ENCODE measurements at places on chromosomes 6 and 20. TPM values are rescaled to one million over a fixed set of nuclear protein-coding genes. Genes with fewer than 3 reads are reported as not detected.

Gene SLC24A3
- total RNA-seq, result 1.0 TPM

Gene GRIK2
- total RNA-seq, result 17.2 TPM

Gene POM121L2
- not detected for total RNA-seq

Gene PREP
- 26.3 TPM for total RNA-seq

Gene NR2E1
- not detected for total RNA-seq

Gene CABLES2
- total RNA-seq, result 14.9 TPM

Gene TENT5A
- 36.5 TPM for total RNA-seq

Gene CALHM6
- 4.1 TPM for total RNA-seq

- no peak for DNase-seq
Measured at GRCh38 chr6:24924580-24925356, 11.0 kb downstream of the RIPOR2 start.

DNA sequence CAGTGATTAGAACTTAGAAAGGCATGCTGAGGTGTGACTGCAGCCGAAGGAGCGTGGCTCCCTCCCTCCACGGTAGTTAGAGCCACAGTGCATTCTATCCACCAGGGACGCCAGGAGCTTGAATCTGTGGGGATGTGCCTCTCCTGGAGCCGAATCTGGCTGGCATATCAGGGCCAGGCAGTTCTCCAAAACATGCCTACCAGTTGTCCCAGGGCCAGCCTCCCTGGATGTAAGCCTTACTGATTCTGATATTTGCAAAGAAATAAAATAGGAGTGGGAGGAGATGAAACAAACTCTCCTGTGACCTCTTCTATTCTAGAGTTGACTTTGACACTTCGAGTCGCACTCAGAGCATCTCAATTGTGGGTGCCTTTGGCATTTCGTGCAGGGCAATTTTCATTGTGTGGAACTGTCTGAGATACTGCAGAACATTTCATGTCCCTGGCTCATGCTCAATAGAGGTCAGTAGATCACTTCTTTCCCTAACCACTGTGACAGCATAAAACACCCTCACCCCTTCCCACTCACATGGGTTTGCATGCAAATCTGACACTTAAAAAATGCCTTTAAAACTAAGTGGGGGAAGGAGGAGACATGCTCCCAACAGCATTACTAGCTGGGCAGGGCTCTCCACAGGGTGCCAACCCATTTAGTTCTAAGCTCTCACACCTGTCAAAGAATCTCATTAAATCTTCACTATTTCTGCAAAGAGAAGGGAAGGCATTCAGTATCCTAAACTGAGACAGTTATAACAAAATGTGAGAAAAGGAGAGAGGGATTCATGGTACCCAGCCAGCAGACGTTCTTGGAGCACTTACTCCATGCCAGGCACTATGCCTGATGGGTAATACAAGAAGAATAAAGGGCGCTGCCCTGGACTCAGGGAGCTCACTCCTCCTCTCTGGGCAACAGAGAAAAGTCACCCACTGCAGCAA, 378.9 kb downstream of the PREX1 start:
- DNase-seq, result no peak

- DNase-seq, result no peak
Measured at GRCh38 chr6:144353871-144354314, 68.8 kb downstream of the UTRN start.

DNA sequence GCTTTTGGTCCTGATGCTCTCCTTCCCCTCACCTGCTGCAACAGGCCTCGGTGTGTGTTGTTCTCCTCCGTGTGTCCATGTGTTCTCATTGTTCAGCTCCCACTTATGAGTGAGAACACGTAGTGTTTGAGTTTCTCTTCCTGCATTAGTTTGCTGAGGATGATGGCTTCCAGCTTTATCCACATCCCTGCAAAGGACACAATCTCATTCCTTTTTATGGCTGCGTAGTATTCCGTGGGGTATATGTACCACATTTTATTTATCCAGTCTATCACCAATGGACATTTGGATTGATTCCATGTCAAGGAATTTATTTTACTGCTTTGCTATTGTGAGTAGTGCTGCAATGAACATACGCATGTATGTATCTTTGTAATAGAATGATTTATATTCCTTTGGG, 116.9 kb upstream of the SIRPG start:
- no peak for DNase-seq

DNA sequence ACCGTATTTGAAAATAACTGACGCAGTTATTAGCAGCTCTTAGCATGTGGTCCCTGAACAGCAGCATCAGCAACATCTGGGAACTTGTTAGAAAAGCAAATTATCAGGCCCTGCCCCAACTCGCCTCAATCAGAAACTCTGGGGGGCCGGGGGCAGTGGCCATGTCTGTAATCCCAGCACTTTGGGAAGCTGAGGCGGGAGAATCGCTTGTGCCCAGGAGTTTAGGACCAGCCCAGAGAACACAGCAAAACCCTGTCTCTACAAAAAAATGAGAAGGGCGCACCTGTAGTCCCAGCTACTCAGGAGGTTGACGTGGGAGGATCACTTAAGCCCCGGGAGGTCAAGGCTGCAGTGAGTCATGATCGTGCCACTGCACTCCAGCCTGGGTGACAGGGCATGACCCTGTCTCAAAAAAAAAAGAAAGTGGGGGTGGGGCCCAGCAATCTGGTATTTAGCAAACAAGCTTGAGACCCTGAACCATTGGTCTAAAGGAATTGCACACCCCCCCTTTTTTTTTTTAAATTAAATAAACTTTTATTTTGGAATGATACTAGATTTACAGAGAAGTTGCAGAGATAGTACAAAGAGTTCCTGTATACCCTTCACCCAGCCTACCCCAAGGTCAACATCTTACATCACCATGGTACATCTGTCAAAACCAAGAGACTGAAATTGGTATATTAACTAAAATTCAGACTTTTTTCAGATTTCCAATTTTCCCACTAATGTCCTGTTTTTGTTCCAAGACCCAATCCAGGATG, 6.7 kb downstream of the SRXN1 start:
- no peak for DNase-seq

DNA sequence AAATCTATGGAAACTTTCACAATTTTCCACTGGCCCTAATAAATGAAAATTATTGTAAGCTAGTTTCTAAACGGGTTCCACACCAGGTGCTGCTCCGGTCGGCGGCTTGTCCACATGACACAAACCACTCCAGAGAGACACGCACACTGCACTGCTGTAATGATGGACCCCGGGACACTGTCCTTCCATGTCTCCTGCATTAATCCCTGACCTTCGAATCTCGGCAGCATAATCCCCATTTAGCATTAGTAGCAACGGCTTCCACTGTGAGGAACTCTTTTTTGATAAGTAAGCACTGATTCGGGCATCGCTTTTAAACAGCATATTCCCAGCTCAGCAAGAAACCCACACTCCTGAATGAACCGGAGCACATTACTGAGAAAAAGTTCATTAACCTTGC, 43.5 kb downstream of the INSM1 start:
- DNase-seq, result no peak

GRCh38 chr6:101755931-101756330, 362.4 kb downstream of the GRIK2 start:
- DNase-seq, result no peak

DNA sequence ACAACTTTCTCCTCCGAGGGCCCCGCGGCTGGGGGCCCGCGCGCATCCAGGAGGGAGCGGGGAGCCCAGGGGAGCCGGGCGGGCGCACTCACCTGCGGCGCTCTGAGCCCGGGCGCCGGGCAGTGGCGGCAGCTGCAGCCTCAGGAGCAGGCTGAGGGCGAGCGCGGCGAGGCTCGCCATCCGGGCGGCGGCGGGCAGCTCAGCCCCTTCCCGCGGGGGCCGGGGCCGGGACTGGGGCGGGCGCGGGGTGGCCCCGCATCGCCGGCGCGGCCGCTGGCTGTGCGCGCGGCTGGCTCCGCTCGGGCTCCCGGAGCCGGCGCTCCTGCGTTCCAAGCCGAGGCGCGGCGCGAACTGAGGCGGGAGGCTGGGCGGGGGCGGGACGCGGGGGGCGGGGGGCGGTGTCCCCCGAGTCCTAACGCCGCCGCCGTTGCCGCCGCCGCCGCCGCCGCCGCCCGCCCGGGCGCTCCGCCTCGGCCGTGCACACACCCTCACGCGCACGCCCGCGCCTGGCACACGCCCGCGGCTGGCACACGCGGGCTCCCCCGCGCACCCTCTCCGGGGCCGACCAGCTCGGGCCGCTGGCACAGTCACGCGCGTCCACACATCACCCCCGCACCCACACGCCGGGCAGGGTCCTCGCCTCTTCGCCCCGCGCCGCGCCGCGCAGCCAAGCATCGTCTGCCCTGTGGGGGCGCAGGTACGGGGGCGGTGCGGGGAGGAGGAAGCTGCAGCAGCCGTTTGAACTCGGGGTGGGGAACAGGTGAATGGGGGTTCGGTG, at the start of gene PTPRT:
Gene PTPRT, minus strand, starts transcription at position 353 of the 778 bp plus-strand sequence. Its CDS starts 173 bp downstream, at position 180.
- DNase-seq, result no peak

GRCh38 chr6:21588481-21589351, 4.8 kb upstream of the SOX4 start:
- DNase-seq, result peak; percentile 89

DNA sequence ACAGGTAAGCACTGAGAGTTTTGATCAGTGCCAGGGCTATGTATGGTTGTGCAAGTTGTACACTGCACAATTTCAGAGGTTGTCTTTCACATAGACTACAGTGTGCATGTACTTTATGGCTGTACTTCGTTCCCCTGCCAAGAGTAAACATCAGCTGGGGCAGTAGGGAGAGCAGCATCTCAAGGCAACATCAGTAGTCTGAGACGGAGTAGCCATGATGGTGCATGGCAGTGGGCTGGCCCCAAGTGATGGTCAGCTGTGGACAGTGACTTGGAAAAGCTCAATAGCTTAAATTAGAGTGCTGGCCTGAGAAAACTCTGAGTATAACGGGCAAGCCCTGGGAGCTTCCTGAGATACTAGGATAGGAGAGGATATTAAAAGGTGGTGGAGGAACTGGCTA, 165.5 kb downstream of the TFAP2B start:
- DNase-seq, result no peak

- DNase-seq, result no peak
Measured at GRCh38 chr20:47543006-47543431, 41.3 kb downstream of the NCOA3 start.

DNA sequence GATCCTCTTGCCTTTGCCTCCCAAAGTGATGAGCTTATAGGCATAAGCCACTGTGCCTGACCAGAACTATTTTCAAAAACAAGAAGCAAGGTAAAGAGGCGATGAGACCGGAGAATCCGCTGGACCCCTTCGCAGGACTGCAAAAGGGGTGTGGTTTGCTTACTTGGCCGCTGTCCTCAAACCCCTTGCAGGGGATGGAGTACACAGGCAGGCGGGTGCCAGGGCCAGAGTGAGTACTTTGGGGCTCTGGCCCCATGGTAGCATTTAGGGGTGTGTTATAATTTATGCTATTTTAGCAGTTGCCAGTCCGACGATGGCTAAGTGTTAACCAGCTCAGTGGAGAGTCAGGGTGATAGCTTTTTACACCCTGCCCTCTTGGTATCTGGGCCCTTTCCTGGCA, 1454.9 kb downstream of the HACE1 start:
- DNase-seq, result no peak

DNA sequence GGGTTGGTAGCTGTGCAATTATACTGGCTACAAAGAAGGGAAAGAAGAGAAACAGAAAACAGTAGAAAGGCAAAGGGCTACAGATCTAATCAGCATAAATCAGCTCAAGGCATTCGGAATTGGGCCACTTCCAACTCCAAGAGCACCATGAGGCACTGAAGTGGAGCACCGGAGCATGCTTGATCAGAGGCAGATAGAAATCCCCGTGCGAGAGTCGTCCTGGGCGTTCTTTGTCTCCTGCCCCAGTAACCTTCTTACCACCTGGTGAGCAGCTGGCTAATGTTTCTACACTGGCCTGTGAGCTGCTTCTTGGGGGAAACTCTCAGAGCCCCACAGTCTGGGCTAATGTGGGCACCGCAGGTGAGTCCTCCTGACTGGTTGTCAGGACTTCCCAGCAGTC, 16.7 kb downstream of the NEDD9 start:
- DNase-seq, result no peak

DNA sequence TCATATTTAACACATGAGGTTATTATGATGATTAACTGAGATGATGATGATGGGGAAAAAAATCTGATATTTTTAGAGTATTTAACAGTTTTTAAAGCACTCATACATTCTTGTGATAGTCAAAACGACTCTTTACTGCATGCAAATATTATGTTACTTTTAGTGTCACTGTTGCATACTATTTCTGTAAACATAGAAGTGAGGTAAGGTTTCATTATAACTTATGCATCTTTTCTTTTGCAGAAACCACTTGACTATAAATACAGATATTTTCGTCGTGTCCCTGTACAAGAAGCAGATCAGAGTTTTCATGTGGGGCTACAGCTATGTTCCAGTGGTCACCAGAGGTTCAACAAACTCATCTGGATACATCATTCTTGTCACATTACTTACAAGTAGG, 30.1 kb downstream of the FBXO9 start:
- no peak for DNase-seq

GRCh38 chr20:37192137-37192854, 12.9 kb upstream of the MROH8 start:
- DNase-seq, result peak; percentile 93

DNA sequence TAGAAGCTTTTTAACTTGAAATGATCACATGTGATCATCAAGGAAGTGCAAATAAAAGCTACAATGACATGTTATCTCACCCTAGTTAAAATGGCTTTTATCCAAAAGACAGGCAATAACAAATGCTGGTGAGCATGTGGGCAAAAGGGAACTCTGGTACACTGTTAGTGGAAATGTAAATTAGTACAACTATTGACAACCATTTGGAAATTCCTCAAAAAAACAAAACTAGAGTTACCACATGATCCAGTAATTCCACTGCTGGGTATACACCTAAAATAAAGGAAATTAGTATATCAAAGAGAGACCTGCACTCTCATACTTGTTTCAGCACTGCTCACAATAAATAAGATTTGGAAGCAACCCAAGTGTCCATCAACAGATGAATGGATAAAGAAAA, 108.7 kb downstream of the HTR1B start:
- no peak for DNase-seq

- no peak for DNase-seq
Measured at GRCh38 chr6:47237196-47237595, 72.5 kb downstream of the TNFRSF21 start.

DNA sequence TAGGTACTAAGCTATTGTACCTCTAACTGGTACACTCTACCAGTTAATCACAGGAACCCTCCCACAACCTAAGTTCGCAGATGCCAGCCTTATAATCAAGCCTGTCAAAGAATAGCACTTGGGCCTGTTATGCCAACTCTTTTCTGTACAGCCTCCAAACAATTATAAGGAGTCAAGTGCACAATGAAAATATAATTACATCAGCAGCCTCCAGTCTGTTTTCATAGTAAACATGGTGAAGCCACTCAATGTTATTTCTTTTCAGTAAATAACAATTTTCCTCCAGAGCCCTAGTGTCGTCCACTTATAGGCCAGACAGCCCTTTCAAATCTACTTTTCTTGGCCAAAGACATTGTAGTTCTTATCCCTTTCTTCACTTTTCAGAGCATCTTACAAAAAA, 82.7 kb upstream of the CARMIL1 start:
- DNase-seq, result no peak

GRCh38 chr6:162200945-162201690, 526.4 kb downstream of the PRKN start:
- DNase-seq, result no peak

All from right cardiac atrium (tissue), 5 donors.